ENCODE measurements at places on chromosomes 1 and 21.

DNA sequence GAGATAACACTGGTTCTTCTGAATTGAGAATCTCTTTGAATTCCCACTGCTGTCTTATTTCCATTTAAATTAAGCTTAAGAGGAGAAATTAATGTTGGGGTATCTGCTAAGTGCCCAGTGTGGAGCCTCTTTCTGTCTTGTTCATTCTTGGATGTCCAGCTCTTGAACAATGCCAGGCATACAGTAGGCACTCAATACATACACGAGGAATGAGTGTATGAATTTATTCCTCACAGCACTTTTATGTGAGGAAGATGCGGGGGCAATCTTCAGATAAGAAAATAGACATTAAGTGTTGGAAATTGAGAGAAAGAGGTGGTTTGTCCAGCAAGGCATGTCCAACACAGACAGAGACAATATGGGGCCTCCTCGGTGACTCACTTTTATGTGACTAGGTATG lies 11.8 kb upstream of the ATF3 start:
- no peak for DNase-seq

DNA sequence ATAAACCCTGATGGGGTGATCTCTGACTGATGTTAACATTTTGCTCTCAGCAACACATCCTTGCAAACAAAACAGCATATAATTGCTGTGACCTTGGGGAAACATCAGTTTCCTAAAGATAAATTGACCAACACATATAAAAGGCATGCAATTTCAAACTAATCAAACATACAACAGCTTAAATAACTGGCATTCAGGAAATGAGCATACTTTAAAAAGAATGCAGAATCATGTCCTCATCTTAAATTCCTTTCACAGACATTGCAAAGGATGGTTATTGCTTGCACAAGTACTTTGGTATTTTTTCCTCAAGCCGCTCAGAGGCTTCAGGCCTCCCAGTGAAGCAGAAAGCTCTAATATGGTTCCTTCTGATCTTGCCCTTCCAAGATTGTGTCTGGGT lies 53.4 kb upstream of the RGS18 start:
- no peak for DNase-seq

- DNase-seq = peak; percentile 36
Measured at GRCh38 chr1:37605806-37606474, 10.2 kb upstream of the GNL2 start.

GRCh38 chr1:40239626-40240025 lies 8.1 kb upstream of the TMCO2 start:
- DNase-seq = no peak

DNA sequence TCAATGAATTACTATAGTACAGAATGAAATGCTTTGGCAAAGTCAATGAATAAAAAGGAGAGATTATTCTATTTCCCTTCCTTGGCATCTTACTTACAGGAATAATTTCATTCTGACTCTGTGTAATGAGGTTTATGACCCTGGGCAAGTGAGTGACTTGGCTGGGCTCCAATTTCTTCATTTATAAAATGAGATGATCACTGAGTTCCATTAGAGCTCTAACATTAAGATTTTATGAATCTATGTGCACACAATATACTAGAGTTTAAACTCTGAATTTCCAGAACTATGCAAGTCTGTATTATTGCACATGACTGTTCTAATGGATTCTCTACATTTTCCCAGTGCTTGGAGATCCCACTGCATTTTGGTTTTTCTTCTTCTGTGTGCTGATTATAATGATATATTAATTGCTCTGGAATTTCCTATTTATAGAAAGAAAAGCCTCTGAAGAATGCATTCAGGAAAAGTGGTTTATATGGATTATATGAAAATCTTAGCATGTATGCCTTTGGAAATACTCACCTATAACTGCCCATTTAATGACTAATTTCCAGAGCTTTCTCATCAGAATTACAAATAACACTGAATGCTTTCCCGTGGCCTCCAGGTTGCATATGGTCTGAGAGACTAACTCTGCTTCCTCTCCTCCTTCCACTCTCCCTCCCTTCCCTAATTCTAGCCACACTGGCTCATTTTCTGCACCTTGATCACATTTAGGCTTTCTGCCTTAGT lies 97.4 kb upstream of the CHRM3 start:
- DNase-seq = no peak

- DNase-seq = no peak
Measured at GRCh38 chr1:177998696-177999631, 29.1 kb upstream of the SEC16B start.

DNA sequence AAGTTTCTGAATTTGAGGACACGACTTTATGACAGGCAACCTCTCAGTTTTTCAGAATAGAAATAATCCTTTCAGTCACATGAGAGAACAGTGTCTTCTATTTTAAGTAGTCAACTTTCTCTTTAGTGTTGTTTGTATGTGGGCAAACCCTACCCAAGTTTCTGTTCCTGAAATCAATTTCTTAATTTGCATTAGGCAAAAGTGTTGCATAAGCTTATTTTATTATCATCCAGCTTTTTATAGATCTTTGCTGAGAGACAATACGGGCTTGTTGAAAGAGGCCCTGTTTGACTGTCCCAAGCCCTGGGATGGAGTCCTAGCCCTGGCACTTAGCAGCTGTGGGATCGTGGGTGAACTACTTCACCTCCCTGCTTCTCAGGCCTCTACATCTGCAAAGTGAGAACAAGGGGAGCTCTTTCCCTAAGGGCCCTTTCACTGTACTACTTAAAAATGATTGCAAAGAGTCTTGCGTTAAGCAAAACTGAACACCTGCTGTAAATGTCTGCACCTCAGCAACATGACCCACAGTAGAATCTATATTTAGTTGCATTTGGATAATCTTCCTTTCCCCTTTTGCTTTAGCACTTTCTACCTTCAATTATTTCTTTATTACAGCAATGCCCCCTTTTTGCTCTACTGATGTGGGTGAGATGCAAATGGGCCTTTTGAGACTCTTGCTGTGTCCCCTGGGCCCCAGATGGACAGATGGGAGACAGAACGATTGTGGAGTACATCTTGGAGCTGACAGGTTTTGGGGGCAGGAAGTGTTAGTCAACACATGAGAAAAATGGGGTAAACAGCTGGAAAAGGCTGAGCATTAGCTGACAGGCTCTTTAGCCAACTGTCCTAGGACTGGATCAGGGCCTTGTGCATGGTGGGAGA lies 41.0 kb upstream of the SCAF4 start:
- DNase-seq = no peak

DNA sequence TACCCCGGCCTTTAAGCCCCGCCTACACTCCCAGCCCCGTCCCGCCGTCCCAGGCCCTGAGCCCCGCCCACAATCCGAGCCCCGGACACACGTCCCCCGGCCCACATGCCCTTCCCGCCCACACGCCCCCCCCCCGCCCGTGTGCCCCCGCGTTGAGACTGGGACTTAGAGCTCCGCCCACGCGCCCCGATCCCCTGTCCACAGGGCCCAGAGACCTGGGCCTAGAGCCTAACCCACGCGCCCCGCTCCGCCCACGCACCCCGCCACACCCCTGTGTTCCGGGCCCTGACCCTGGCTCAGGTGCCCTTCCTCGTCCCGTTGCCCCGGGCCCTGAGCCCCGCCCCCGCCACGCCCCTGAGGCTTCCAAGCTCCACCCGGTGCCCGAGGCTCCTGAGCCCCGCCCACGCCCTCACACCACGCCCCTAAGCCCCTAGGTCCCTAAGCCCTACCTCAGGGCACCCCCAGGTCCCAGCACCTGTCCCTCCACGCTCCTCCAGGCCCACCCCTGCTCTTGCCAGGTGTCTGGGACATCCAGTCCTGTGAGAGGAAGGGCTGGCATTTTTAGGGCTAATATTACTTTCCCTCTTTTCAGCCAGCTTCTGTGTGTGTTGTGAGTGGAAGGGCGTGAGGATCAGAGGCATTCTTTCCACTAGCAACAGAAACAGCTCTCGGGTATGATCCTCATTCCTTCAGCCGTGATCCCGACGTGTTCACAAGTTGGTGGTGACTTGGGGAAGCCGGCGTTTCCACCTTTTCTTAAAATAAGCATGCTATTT lies 552 bp upstream of the GPR157 start:
- DNase-seq = peak; percentile 94

GRCh38 chr1:184854036-184854435 lies 99.4 kb upstream of the EDEM3 start:
- no peak for DNase-seq

DNA sequence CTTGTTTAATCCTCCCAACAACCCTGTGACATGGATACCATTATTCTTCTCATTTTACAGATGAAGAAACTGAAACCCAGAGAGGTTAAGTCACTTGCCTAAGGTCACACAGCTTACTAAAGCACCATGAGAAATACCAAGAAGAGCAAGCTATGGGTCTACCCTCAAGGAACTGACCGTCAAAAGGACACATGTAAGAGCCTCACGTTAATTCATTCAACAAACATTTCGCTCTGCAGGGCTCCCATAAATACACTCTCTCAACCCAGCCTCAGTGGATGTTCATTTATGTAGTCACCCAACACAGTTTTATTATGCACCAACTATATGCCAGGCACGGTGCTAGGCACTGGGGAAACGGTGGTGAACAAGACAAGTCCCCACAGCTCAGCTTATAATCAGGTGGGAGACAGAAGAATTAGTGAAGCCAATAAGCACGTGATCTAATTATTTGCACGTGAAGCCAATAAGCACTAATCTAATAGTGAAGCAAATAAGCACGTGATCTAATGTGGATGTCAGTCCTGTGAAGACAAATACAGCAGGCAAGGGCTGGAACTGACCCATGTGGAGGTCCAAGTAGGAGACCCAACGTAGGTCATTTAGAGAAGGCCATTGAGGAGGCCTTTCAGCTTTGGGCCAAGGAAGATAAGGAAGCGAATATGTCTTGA lies 52.1 kb upstream of the ZBTB40 start:
- DNase-seq = no peak

DNA sequence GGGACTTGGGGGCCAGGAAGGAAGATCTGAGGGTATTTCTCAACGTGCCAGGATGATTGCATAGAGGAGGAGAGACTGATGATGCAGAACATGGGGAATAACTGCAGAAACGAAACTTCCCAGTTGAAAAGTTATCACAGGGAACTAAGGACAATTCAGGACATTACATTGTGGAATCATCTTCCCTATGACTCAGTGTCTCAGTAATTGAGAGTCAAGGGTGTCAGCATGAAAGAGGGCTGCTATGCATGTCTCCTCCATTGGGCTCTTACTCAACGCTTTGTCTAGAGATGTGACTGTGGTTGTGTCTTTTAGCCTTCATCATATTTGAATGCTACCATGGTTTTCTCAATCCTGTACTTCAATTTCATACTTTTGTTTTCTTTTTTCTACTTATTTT lies 48.9 kb upstream of the PTGFR start:
- DNase-seq = no peak

- DNase-seq = no peak
Measured at GRCh38 chr1:172108161-172108893, 267.0 kb downstream of the DNM3 start.

- no peak for DNase-seq
Measured at GRCh38 chr1:181391301-181391900, 91.9 kb upstream of the CACNA1E start.

DNA sequence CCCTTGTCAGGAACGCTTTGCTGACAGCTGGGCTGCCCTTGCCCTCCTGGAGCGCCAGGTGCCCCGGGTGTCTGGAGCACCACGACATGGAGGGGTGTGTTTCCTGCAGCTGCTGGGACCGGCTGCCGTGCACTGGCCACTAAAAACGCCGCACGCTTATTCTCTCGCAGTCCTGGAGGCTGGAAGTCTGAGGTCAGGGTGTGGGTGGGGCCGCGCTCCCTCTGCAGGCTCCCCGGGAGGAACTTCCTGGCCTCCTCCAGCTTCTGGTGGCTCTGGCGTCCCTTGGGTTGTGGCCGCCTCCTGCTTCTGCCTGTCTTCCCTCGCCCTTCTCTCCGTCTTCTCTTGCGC lies 28.0 kb upstream of the PLCH2 start:
- DNase-seq = no peak

GRCh38 chr1:153849487-153850185 lies 73.1 kb downstream of the GATAD2B start:
- DNase-seq = no peak

- no peak for DNase-seq
Measured at GRCh38 chr21:31517664-31518414, 141.7 kb upstream of the SOD1 start.

DNA sequence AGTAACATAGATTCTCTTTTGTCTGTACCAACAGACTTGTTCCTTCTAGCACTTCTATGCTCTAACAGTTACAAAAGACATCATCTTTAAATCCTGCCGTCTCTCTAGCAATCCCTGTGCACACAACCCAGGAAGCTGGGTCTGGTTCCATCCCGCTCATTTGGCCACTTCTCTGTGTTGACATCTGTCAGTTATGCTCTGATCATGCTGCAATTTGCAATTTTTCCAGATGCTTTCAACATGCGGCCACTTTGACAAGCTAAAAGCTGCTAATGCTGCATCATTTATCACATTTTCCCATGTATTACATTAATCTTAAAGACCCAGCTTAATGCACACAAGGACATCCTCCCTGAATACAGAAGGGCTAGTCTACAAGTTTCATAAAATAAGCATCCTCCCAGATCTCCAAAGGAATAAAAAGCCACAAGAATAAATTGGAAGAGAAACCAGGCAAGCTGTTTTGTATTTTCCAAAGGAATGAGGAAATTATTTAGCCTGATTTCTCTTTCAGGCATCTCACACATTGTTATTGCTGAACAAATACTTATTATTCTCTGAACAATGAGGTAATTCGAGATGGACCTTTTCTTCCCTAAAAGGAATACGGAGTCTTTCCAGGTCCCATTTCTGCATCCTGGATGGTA lies 19.0 kb upstream of the LRRC52 start:
- no peak for DNase-seq

GRCh38 chr1:109959974-109960744 lies 24.4 kb upstream of the AHCYL1 start:
- peak; percentile 65 for DNase-seq

DNA sequence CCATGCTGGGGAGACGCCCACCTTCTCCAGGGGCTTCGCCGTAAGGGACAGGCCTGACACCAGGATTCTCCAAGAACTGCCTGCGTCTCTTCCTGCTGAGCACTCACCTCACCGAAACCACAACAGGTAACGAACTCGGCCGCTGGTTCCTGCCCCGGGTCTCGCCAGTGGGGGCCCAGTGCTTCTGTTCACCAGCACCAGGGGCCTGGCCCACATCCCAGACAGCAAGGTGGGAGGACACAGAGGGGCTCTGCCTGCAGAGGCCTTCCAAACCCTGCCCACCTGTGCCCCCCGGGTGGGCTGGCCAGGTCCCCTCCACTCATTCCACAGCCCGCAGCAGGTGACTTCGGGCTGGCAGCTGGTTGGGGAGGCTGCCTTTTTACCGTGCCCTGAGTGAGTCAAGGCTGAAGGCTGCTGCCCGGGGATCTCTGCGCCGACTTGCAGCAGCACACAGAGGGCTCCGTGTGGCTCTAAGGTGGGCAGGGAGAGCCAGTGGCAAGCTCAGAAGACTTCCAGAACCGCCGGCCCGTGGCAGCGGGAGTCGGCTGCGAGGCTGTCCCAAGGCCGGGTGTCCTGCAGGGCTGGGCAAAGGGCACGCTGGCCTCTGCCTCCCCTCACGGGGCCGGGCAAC lies 14.7 kb upstream of the COL18A1 start:
- DNase-seq = no peak

GRCh38 chr1:71463144-71463543 lies 382.3 kb upstream of the ZRANB2 start:
- no peak for DNase-seq

GRCh38 chr1:61220536-61220935 lies 138.2 kb downstream of the NFIA start:
- DNase-seq = no peak

Measured in ecto neural progenitor cell (in vitro differentiated cells).